Fibroblast of lung (primary cell): ENCODE measurements at places on chromosomes 5 and 9. TPM values are rescaled to one million over a fixed set of nuclear protein-coding genes. Genes with fewer than 3 reads are reported as not detected.

IFNA10 gene
- not detected in 2 replicates for total RNA-seq

IFNA13 gene
- total RNA-seq = not detected in 2 replicates

HTR4 gene
- not detected in 2 replicates for total RNA-seq

DNA sequence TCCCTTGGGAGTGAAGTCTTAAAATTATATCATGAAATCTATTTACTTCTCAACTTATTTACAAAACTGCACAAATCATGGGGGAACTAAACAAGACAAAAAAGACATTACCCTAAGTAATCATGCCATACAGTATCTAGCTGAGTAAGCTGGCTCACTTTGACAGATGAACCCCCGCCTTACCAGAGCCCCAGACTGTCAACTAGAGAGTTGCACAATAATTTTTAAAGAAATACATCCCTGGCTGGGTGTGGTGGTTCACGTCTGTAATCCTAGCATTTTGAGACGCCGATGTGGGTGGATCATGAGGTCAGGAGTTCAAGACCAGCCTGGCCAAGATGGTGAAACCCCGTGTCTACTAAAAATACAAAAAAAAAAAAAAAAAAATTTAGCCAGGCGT is 62.3 kb downstream of the LPAR1 start:
- peak; percentile 68 for DNase-seq

DNA sequence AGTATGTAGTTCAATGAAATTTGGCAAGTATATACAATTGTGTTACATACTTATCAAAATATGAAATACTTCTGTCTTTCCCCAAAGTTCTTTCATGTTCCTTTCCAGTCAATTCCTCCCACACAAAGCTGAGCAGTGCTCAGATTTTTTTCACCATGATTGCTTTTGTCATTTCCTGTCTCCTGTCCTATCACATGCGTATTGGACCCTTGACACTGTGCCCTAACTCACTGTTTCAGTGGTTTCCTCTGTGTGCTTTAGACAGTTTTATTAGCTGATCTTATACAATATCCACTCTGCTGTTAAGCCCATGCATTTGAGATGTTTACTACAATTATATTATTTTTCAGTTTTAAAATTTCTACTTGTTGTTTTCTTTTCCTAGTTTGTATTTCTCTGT is 463.6 kb upstream of the MEF2C start:
- DNase-seq = no peak

DNA sequence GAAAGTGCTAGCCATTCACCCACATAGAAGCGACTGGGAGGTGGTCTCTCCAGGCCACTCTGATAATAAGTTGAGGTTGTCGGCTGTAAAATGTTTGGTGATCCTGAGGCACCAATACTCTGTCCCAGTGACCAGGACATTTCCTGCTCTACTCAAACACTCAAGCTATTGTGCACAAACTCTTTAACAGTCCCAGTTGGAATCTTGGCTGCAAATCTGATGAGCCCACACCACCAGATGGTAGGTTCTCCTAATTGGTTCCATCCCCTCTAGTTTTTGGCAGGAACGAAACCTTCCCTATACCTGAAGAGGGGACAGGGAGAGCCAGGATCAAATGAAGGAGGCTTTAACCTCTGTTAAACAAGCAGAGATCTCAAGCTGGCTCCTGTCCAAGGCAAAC is 14.3 kb downstream of the GRIA1 start:
- no peak for DNase-seq

DNA sequence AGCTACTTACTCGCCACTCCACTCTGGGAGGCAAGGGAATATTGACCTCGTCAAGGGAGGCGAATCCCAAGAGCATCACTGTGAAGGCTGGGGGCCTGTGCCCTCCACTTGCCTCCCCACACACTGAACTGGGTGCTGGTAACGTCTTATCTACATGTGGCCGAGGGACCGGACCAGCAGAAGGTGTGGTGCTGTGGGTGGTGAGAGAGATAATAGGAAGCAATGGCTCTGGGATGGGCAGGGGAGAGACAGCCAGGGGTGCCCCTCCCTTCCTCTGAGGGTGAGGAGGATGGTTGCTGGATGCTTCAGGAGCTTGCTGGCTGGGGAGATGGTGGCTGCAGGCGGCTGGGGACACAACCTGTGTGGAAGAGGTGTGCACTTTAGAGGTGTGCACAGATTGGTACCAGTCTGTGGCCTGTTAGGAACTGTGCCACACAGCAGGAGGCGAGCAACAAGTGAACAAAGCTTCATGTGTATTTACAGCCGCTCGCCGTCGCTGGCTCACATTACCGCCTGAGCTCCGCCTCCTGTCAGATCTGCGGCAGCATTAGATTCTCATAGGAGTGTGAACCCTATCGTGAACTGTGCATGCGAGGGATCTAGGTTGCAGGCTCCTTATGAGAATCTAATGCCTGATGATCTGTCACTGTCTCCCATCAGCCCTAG is 100.3 kb downstream of the ENTREP1 start:
- DNase-seq = no peak
